ENCODE measurements at places on chromosomes 2 and 18. TPM values are rescaled to one million over a fixed set of nuclear protein-coding genes. Genes with fewer than 3 reads are reported as not detected.

- no peaks in the 10 kb centered on the region for H3K36me3 ChIP-seq
- H3K27me3 ChIP-seq, result no peaks in the 10 kb centered on the region
- no peak for DNase-seq
- H3K4me3 ChIP-seq, result no peak overlapping the region
- H3K4me1 ChIP-seq, result no peaks in the 10 kb centered on the region
These were observed 279.5 kb upstream of the SIX2 start for GRCh38 chr2:45288532-45289417.

- no peak overlapping the region for H3K27ac ChIP-seq
- no peaks in the 10 kb centered on the region for H3K36me3 ChIP-seq
- no peak overlapping the region for H3K4me3 ChIP-seq
- H3K27me3 ChIP-seq, result no peaks in the 10 kb centered on the region
- DNase-seq, result no peak
These were observed 147.2 kb downstream of the DTNA start for GRCh38 chr18:34857320-34857719.

GRCh38 chr18:73235921-73236320 lies 368.1 kb upstream of the NETO1 start:
- no peaks in the 10 kb centered on the region for H3K4me1 ChIP-seq
- DNase-seq, result no peak
- no peak overlapping the region for H3K4me3 ChIP-seq
- H3K36me3 ChIP-seq, result no peaks in the 10 kb centered on the region
- H3K27ac ChIP-seq, result no peak overlapping the region

GRCh38 chr2:171855401-171855800 lies 38.6 kb downstream of the SLC25A12 start:
- H3K27ac ChIP-seq, result no peak overlapping the region
- no peaks in the 10 kb centered on the region for H3K4me1 ChIP-seq
- no peaks in the 10 kb centered on the region for H3K27me3 ChIP-seq
- no peak for DNase-seq
- H3K36me3 ChIP-seq, result no peaks in the 10 kb centered on the region

- H3K36me3 ChIP-seq, result no peaks in the 10 kb centered on the region
- no peak overlapping the region for H3K4me3 ChIP-seq
- H3K27ac ChIP-seq, result no peak overlapping the region
- no peaks in the 10 kb centered on the region for H3K4me1 ChIP-seq
- no peaks in the 10 kb centered on the region for H3K27me3 ChIP-seq
- no peak for DNase-seq
These were observed 196.1 kb upstream of the OSR1 start for GRCh38 chr2:19554520-19554919.

DNA sequence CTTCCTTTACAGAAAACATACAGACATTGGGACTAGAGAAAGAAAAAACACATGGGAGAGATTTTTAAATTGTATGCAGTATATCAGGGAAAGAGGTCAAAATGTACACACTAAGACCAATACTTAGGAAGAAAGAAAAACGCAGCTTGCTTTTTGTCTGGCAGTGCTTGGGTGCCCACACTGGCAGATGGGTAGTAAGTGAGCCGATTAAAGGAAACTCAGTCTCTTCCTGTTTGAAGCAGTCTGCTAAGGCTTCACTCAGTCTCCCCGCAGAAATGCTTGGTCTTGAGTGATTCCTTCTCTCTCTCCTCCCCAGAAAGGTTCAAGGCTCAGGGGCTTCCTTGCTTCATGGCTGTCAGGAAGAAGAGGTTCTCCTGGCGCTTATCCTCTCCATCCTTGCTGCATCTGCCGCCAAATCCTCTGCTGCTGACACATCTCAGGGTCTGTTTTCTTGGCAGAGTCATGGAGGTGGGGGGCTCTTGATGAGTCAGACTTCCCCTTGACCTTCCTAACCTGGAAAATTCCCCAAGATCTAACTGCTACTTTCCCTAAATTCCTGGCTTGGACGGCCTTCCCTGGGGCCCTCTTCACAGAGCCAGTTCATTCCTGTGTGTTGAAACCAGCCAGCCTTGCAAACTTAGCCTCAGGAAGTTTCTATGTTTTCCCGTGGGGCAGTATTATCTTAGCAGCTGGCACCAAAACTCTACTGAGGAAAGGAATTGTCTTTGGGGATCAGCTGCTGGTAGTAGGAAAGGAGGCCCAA lies 10.5 kb upstream of the TMSB10 start:
- no peaks in the 10 kb centered on the region for H3K27me3 ChIP-seq
- H3K27ac ChIP-seq, result no peak overlapping the region
- H3K4me3 ChIP-seq, result no peak overlapping the region
- H3K4me1 ChIP-seq, result peaks cover 9% of the 10 kb centered on the region

DNA sequence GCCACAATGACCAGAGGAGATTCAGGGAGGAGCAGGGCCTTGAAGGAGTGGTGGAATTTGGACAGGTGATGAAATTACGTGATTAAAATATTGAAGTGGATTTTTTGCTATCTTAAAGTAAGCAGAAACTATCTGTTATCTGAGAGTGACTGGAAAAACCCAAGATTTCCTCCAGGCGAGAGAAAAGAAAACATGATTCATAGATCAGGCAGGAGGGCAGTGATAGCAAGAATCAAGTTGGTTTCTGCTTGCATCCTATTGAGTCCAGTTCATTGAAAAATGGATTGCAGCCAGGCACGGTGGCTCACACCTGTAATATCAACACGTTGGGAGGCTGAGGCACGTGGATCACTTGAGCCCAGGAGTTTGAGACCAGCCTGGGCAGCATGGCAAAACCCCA lies 127.8 kb downstream of the NXPH2 start:
- no peak overlapping the region for H3K27ac ChIP-seq
- no peak overlapping the region for H3K4me3 ChIP-seq
- no peaks in the 10 kb centered on the region for H3K36me3 ChIP-seq
- H3K4me1 ChIP-seq, result peaks cover 18% of the 10 kb centered on the region

- DNase-seq, result no peak
- H3K27me3 ChIP-seq, result no peaks in the 10 kb centered on the region
- no peaks in the 10 kb centered on the region for H3K36me3 ChIP-seq
- no peaks in the 10 kb centered on the region for H3K4me1 ChIP-seq
These were observed 271.5 kb upstream of the MMADHC start for GRCh38 chr2:149858901-149859634.

GRCh38 chr2:3132466-3132865 lies 245.2 kb downstream of the EIPR1 start:
- H3K27ac ChIP-seq, result no peak overlapping the region
- no peak overlapping the region for H3K4me3 ChIP-seq
- H3K4me1 ChIP-seq, result no peaks in the 10 kb centered on the region

GRCh38 chr2:119053700-119054436 lies 104.7 kb downstream of the C1QL2 start:
- no peak overlapping the region for H3K4me3 ChIP-seq
- H3K27me3 ChIP-seq, result no peaks in the 10 kb centered on the region
- peaks cover 7% of the 10 kb centered on the region for H3K4me1 ChIP-seq
- no peak for DNase-seq

- H3K27me3 ChIP-seq, result peaks cover 31% of the 10 kb centered on the region
- peak; percentile 22 for DNase-seq
- peak overlapping the region; percentile 95 for H3K4me3 ChIP-seq
- H3K27ac ChIP-seq, result no peak overlapping the region
- H3K4me1 ChIP-seq, result peaks cover 11% of the 10 kb centered on the region
These were observed 97.9 kb upstream of the SERTAD2 start for GRCh38 chr2:64751286-64752260.

DNA sequence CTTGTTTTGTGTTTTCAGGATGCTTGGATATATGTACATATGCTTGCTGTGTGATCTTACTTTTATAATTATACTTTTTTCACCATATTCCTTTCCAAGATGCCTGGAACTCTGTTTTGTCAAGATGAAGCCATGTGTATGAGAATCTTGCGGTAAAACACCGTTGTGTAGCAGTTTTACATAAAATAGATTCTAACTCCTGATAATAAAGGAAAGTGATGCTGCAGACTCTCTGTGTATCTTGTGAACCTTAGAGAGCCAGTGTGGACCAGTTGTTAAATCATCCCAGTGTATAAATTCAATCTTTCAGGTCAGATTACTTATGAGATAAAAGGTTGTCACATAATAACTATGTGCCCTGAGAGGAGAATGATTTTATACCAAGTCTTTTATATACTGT lies 12.5 kb upstream of the ITGA4 start:
- no peaks in the 10 kb centered on the region for H3K27me3 ChIP-seq
- no peaks in the 10 kb centered on the region for H3K36me3 ChIP-seq
- no peak overlapping the region for H3K27ac ChIP-seq
- H3K4me3 ChIP-seq, result no peak overlapping the region

DNA sequence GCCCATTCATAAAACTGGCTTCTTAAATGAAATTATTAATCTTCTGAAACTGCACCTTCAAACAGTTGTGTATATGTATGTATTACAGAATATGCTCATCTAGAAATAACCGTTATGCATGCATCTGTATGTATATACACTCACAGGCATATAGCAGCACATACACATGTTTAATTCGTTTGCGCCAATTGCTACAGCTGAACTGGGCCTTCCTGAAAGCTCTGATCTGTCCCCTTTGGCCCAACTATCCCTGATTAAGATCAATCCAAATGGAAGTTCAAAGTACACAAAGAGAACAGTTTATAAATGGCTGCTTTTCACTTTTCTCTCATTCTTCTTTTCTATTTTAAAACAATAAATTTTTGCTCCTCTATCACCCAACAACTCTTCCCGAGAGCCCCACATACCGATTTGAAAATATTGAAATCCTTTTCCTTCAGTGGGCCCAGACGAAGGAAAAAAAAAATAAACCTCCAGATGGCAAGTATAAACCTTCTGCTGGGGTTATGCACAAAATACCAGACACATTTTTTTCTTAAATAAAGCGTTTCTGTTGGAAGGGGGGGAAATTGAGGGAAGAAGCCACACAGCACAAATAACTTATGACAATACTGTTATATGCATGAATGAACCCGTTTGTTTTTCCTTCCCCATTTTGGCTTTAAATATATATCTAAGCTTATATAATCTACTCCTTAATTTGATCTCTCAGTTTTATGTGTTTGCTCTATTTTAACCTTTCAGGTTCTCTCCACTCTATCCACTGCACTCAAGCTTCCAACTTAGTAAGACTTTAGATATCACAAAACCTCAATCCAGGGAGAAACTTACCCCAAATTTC lies 267.3 kb downstream of the TCF4 start:
- no peak for DNase-seq
- no peak overlapping the region for H3K27ac ChIP-seq
- H3K27me3 ChIP-seq, result no peaks in the 10 kb centered on the region
- peaks cover 62% of the 10 kb centered on the region for H3K4me1 ChIP-seq
- peak overlapping the region; percentile 55 for H3K4me3 ChIP-seq
- no peaks in the 10 kb centered on the region for H3K36me3 ChIP-seq

- H3K27ac ChIP-seq, result no peak overlapping the region
- H3K36me3 ChIP-seq, result no peaks in the 10 kb centered on the region
- DNase-seq, result no peak
- peak overlapping the region; percentile 88 for H3K4me3 ChIP-seq
- H3K4me1 ChIP-seq, result peaks cover 24% of the 10 kb centered on the region
- peaks cover 11% of the 10 kb centered on the region for H3K27me3 ChIP-seq
These were observed 464 bp upstream of the SESTD1 start for GRCh38 chr2:179265082-179265510.

DNA sequence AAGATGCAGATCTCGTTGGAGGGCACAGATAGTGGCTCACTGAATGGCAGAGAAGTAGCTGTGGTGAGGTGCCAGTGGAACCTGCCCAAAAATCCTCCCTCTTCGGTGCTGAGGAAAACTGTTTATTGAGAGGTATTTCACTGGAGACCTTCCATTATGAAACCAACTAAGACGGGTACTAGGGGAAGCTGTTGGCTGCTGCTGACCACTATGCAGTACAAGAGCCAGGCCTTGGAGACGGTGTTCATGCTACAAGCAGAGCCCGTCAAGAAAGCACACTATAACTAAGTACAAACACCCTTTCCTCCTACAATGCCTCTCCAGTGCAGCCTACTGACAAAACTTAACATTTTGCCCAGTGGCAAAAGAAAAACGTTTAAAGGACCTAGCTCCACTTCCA lies 4.6 kb downstream of the ARL5A start:
- H3K36me3 ChIP-seq, result no peaks in the 10 kb centered on the region
- H3K27ac ChIP-seq, result peak overlapping the region; percentile 36
- peak; percentile 17 for DNase-seq
- H3K4me3 ChIP-seq, result no peak overlapping the region

IL36A gene
- total RNA-seq, result not detected

HTR2B gene
- not detected for total RNA-seq

MROH2A gene
- not detected for total RNA-seq

SPC25 gene
- total RNA-seq, result 23.4 TPM

ALPP gene
- total RNA-seq, result 0.28 TPM

Measured in GM23338 (cell line).